ENCODE measurements at places on chromosomes 3 and 15. TPM values are rescaled to one million over a fixed set of nuclear protein-coding genes. Genes with fewer than 3 reads are reported as not detected.

- no peak for DNase-seq
These were observed 10.6 kb downstream of the MAPKAPK3 start for GRCh38 chr3:50627407-50628051.

DNA sequence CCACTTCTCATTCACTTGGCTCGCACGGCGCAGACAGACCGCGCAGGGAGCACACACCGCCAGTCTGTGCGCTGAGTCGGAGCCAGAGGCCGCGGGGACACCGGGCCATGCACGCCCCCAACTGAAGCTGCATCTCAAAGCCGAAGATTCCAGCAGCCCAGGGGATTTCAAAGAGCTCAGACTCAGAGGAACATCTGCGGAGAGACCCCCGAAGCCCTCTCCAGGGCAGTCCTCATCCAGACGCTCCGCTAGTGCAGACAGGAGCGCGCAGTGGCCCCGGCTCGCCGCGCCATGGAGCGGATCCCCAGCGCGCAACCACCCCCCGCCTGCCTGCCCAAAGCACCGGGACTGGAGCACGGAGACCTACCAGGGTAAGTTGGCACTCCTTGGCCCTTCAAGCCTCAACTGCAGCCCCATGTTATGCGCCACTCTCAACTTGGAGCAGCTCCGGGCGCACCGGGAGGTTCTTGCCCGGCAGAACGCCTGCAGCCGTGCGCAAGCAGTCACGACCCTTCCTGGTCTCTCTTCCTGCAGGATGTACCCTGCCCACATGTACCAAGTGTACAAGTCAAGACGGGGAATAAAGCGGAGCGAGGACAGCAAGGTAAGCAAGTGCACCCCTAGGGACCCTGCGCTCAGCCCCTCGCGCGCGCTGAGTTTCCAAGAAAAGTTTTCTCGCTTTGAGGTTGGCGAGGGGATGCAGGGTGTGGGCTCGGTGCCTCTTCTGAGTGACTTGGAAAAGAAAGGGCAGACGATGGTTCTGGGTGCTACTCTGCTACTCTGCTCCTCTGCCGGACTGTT, at the start of gene BHLHE40:
Gene BHLHE40, plus strand, starts transcription at position 10 of the 801 bp plus-strand sequence. Its CDS starts 282 bp downstream, at position 292.
- DNase-seq = no peak

GRCh38 chr3:87076946-87077345, 86.0 kb upstream of the VGLL3 start:
- DNase-seq = no peak

DNA sequence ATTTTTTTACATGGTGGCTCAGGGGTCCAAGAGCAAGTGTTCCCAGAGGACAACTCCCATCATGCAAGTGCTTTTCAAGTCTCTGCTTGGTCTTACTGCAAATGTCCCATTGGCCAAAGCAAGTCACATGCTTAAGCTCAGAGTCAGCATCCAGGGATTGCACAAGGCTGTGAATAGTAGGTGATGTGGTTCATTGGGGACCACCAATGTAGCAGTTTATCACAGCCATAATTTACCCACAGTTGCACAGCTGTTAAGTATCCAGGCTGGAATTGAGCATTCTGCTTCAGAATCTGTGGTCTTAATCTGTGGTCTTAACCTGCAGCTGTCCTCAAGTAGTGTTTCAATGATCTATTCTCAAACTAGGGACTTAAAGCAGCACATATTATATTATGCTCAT, 71.4 kb upstream of the PLCL2 start:
- no peak for DNase-seq

DNA sequence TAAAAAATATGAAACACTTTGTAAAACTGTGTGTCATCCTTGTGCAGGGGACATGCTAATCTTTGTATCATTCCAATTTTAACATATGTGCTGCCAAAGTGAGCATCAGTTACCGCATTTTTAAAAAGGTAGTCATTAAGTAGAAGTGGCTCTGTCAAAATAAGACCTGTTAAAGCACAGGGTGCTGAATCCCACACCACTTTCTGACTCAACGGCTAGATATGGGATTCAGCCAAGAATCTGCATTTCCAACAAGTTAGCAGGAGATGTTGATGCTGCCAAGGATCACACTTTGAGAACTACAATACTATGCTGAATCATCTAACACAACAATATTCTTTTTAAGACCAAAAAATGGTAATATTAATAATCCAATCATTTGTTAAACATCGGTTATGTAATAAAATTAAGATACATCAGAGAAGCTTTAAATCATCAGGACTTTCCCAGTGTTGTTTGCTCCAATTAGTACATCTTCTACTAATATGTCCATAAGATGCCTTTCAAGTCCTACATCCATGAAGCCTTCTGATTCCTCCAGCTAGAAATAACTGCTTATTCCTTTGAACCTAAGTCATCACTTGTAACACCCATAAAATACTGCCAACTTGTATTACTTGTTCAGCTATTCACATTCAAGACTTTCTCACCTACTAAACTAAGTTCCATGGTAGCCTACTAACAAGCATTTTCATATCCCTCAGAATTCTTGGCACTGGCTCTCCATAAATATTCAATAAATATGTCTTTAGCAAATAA, 71.1 kb downstream of the TBL1XR1 start:
- DNase-seq = peak; percentile 32

- DNase-seq = no peak
These were observed 1.3 kb downstream of the MYRIP start for GRCh38 chr3:39810647-39811161.

GRCh38 chr3:55497250-55497649, 10.1 kb upstream of the WNT5A start:
- DNase-seq = no peak

- DNase-seq = no peak
These were observed 123.5 kb upstream of the CRBN start for GRCh38 chr3:3302964-3303363.

DNA sequence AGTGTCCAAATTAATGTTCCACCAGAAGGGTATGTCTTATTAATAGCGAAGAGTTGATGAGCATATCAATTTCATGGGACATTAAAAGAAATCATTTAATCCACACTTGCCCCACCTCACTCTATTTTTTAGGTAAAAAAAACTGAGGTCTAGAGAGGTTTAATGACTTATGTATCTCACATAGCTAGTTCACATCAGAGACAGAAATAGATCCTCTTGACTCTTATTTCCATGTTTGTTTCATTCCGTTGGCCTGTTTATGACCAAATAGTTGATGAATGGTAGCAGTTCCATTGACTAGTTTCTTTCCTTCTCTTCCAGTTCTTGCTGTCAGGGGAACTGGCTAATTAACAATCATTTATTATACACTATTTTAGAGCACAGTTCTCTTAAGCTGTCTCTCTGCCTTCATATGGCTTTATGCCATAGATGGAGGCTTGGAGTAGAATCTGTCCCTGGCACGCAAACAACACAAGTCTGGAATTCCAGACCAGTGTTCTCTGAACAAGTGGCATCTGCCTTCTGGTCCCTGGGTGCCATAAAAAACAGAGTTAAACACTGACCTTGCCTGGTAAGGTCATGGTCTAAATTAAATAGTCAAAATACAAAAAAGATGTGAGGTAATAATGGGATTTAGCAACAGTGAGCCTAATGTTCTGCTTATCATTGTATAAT, 220.0 kb upstream of the CGNL1 start:
- no peak for DNase-seq

DNA sequence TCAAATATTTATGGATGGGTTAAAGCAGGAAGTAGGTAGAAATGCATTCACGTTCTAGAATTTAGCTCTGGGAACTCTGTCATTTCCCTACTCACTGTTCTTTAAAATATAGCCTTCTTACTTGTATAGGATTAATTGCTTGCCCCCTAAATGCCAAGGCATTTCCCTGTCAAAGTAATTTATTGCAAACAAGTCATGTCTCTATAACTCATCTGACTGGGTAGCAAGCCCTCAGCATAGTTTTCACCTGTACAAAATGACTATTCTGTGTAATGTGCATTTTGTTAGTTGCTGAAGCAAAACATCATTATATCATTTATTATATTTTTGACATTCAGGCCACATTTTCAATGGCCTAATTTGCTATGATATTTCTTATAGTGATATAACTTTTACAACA, 1308.2 kb upstream of the EPHA6 start:
- no peak for DNase-seq

GRCh38 chr3:43921056-43921648, 230.4 kb downstream of the ABHD5 start:
- no peak for DNase-seq

DNA sequence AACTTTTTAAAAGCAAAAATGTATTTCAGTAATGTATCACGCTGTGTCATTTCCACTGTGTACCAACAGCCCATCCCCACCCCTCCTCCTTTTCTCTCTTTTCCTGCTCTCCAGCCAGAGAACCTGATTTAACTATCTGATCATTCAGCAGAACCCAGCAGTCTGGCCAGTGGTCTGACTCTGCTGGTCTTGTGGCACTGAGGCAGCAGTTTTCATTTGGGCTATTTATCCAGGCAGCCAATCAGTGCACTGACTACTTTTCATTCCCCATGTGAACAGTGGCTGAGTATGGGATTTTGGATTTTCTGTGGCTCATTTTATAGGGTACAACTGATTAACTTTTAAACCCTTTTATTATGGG, 56.3 kb downstream of the GPR171 start:
- no peak for DNase-seq

DNA sequence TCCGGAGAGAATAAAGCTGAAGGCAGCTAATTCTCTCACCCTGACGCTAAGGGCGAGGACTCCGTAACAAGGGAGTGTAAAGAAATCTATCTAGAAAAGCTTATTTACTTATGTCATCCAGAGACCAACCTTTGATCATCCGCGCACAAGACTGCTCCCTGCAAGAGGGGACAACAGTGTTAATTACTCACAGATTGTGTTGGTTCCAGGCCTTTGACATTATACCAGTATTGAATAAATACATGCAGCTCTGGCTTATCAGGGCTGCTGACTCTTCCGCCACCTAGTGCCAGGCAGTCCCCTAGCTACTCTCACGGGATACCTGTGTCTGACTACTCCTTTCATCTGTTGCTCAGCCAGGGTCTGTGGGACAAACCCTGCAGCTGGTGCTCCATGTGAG, 211.7 kb downstream of the DTWD1 start:
- no peak for DNase-seq

GRCh38 chr3:123559040-123559861, 25.6 kb downstream of the HACD2 start:
- no peak for DNase-seq

GRCh38 chr3:182469086-182469485, 324.2 kb upstream of the ATP11B start:
- no peak for DNase-seq

- DNase-seq = no peak
These were observed 291.5 kb upstream of the ARHGEF26 start for GRCh38 chr3:153829606-153830170.

DNA sequence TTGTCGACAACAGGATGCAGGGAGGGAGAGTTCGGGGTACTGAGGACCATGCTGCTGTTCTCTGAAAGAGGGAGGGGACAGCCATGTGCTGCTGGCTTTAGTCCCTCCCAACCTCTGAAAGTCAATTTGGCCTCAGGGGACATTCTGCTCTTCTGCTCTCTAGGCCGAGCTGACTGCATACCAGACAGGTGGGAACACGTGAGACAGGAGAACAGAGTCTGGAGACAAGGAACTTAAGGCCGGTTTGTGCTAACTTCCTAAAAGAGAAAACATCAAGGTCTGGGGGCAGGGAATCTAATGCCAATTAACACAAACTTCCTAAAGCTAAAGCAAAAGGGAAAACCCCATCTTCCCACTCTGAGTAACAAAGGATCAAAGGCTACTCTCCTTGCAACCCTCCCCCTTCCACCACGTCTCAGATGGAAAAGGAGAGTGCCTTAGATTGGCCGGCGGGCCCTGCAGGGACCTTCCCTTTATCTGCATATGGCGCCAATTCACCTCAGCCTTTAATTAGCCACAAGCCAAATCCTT, 41.0 kb downstream of the SLCO2A1 start:
- DNase-seq = no peak

DNA sequence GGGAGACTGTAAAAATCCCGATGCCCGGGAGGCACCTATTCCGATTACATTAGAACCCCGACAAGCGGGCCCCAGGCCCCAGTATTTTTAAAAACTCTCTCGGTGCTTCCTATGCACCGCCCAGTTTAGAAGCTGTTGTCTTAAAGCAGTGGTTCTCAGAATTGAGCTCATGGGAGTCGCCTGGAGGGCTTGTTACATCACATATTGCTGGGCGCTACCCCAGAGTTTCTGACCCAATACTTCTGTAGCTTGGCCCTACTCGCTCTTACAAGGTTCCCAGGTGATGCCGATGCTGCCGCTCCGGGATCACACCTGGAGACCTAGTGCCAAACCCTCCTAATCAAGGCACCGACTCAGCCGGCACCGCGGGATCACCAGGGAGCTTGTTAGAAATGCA, 35.2 kb downstream of the CPN2 start:
- no peak for DNase-seq

- DNase-seq = no peak
These were observed 5.0 kb downstream of the TMEM207 start for GRCh38 chr3:190444576-190445145.

- no peak for DNase-seq
These were observed 19.8 kb downstream of the RAB7A start for GRCh38 chr3:128745742-128746141.

DNA sequence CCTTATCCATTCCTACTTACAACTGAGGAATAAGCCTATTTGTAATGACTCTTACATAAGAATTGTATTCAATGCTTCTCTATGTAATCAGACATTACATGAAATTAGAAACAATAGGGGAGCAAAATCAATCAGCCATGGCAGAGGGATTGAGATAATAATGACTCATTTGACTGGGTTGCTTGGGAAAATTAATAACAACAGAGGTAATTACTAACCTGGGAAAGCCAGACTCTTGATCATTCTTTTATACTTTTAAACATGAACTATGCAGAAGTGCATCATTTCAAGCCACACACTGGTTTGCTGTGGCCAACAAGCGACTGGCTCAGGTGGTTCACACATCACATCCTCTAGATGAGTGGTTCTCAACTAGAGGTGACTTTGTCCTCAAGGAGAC, 126.3 kb upstream of the CRBN start:
- DNase-seq = peak; percentile 1

- DNase-seq = no peak
These were observed 9.6 kb downstream of the KLF15 start for GRCh38 chr3:126347543-126348161.

GRCh38 chr15:100008258-100008657, 275.0 kb upstream of the LYSMD4 start:
- no peak for DNase-seq

GRCh38 chr15:36275656-36276055, 303.8 kb upstream of the CDIN1 start:
- DNase-seq = no peak

GRCh38 chr3:52001443-52001974, 5.8 kb upstream of the RPL29 start:
- DNase-seq = no peak

GRCh38 chr3:45887759-45888511, 1.6 kb downstream of the CCR9 start:
- no peak for DNase-seq

Gene GOLGA8R
- total RNA-seq = 0.22 TPM

Gene DHFR2
- total RNA-seq = 1.8 TPM

Gene RASGRP1
- total RNA-seq = 3.5 TPM

Gene NLGN1
- total RNA-seq = 1.4 TPM

Gene ALCAM
- 166 TPM for total RNA-seq

Gene SLC38A3
- total RNA-seq = not detected

Gene CRYGS
- not detected for total RNA-seq

Gene SLC28A2
- total RNA-seq = not detected

Gene STT3B
- 105 TPM for total RNA-seq

Gene LRTM1
- total RNA-seq = not detected

Gene SNRPN
- 189 TPM for total RNA-seq

Gene ECE2
- total RNA-seq = not detected

Data from epithelial cell of proximal tubule (primary cell).